ENCODE measurements at places on chromosomes 5 and 9.

GRCh38 chr9:113516840-113517577 is 53.5 kb downstream of the RGS3 start:
- DNase-seq, result no peak

DNA sequence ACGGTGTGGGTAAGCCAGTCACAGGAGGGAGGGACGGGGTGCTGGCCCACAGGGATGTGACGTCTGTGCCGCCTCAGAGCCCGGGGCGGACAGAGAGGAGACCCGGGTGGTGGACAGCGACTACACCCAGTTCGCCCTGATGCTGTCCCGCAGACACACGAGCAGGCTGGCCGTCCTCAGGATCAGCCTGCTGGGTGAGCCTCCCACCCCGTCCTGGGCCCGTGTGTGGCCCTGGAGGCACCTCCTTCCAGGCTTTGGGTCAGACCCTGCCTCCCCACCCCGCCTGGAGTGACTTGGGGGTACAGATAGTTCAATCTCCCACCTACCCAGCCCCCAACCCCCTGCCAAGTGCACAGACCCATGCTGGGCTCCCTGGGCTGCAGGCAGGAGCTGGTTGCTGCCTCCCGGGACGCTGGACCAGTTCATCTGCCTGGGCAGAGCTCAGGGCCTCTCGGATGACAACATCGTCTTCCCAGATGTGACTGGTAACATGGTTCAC is 1.7 kb downstream of the LCN12 start:
- DNase-seq, result no peak

DNA sequence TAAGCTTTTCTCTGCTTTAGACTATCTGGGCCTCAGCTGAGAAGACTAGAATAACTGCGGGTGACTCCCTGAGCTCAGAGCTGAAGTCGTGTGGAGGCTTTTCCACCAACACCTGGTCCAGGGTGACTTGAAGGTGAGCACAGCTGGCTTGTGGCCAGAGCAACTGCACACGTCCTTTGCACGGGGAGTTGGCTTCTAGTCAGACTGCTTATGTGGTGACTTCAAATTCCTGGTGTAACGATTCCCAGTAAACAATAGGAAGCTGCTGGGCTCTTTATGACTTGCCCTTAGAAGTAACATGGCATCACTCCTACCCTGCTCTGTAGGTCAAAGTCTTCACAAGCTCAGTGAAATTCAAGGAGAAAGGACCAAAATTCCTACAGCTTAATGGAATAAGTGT is 800.6 kb upstream of the CDH6 start:
- DNase-seq, result no peak

- DNase-seq, result no peak
These were observed 64.6 kb downstream of the ADAMTS12 start for GRCh38 chr5:33827018-33827707.

DNA sequence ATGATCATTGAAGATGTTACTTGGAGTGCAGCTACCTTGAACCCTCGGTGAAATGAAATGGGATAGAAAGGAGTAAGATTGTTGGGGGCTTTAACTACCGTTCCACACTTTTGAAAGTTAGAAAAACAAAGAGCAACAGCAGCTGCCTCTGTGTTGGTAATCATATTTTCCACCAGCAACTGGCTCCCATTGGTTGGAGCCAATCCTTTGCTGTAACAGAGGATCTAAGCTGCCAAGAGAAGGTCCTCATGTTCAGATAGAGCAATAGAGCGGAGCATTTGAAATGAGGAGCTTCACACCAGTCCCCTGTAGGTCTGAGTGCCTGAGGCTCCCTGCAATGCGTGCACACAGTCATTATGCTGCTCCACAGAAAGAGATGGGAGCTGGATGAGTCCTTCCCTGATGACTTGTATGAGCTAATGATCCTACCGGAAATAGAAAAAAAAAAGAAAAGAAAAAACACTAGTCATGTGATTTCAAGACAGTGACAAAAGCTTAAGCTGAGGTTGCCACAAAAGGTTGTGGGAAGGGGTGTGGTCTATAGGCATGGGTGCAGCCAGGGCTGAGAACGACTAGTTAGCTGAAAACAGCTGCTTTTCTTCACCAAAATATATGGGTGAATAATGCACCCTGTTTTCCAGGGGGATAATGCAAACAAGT is 300.7 kb downstream of the MLLT3 start:
- DNase-seq, result no peak
